ENCODE measurements at places on chromosomes 11 and 22.

DNA sequence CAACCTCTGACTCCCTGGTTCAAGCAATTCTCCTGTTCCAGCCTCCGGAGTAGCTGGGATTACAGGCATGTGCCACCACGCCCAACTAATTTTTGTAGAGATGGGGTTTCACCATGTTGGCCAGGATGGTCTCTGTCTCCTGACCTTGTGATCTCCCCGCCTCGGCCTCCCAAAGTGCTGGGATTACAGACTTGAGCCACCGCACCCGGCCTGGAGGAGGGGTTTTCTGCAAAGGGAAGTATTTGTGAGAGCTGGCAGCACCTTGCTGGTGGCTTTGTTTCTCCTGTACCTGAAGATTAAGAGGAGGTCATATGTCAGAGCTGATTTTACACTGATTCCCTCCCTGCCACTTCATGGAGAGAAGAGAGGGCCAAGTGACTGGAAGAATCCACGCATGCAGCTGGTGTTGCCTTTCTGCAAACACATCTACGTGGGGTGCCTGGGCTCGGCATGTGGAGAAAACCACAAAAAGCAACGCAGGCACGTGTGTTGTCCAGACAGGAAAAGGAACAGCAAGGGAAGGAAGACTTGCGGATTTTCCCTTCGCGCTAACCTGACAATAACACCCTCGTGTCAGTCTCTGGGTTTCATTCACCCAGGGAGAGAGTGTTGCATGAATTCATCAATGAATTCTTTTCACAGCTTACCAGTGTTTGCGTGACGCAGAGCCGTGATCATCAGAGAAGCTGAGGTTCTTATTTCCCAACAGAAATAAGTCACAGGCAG is 61.9 kb downstream of the TSPAN18 start:
- no peak for DNase-seq

DNA sequence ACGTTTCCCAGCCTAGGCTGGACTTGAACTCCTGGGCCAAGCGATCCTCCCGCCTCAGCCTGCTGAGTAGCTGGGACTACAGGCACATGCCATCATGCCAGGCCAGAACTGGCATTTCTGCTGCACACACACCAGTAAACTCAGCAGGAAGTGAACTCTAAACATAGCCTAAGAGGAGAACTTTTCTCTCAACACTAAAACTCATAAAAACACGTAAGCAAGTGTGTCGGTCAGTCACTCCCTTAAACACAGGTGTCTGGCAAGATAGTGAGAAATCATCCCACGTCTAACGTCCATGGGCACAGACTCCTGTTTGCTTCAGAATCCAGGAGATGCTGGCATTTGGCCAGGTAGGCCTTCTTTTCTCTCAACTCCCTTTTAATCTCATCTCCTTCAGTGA is 104.8 kb downstream of the RPL27A start:
- DNase-seq = no peak

GRCh38 chr11:134025082-134025429 is 43.8 kb upstream of the JAM3 start:
- no peak for DNase-seq

DNA sequence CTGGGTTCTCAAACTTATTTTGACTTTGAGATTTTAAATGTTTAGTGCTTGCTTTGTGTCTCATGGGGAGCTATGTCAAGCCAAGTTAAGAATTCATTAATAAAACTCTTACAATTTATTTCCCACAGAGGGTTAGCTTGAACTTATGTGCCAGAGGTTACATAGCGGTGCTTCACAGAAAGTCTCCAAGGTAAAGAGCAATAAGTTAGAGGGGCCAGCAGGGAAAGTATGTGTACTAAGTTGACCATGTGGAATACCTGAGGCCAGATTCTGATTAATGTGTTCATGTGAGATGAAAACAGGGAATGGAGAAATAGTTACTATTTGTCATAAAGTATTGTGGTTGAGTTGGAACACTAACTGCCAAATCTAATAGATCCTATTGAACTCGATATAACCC is 149.3 kb downstream of the TMEM135 start:
- no peak for DNase-seq

- no peak for DNase-seq
These were observed 14.9 kb downstream of the DCPS start for GRCh38 chr11:126318574-126319373.

GRCh38 chr22:42994917-42995562 is 19.9 kb downstream of the PACSIN2 start:
- no peak for DNase-seq

GRCh38 chr11:96147186-96147585 is 195.8 kb downstream of the MAML2 start:
- DNase-seq = no peak

DNA sequence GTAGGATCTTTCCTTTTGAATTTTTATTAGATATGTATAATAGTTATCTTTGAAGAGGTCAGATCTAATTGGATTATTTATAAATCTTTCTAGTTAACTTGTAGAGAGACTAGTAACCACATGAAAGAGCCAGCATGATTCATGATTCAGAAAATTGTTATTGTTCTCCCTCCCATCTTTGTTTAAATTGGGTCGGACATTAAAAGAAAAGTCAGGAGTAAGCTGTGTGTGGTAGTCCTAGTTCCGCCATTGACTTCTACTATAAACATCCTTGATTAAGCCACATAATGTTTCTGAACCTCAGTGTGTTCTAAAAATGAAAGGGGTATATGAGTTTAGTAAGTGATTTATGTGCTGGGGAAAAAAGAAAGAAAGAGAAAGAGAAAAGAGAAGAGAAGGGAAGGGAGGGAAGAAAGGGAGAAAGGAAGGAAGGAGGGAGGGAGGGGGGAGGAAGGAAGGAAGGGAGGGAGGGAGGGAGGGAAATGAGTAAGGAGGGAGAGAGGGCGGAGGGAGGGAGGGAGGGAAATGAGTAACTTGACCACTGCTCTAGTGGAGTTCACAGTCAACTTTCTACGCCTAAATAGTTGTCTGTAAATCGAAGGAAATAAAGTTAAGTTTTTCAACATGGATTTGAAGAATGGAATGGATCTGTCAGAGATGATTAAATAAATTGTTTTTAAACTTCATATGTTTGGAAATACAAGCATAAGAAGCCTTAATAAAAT is 32.9 kb downstream of the SIK2 start:
- DNase-seq = no peak

- DNase-seq = no peak
These were observed 585.5 kb downstream of the NTM start for GRCh38 chr11:131955904-131956303.

Data from stimulated activated CD4-positive, alpha-beta T cell treated with anti-CD3 and anti-CD28 coated beads, Interleukin-2, amount 100 ng/mL, for 4 hours (primary cell).